ENCODE measurements at places on chromosomes 7 and 10. TPM values are rescaled to one million over a fixed set of nuclear protein-coding genes. Genes with fewer than 3 reads are reported as not detected.

DNA sequence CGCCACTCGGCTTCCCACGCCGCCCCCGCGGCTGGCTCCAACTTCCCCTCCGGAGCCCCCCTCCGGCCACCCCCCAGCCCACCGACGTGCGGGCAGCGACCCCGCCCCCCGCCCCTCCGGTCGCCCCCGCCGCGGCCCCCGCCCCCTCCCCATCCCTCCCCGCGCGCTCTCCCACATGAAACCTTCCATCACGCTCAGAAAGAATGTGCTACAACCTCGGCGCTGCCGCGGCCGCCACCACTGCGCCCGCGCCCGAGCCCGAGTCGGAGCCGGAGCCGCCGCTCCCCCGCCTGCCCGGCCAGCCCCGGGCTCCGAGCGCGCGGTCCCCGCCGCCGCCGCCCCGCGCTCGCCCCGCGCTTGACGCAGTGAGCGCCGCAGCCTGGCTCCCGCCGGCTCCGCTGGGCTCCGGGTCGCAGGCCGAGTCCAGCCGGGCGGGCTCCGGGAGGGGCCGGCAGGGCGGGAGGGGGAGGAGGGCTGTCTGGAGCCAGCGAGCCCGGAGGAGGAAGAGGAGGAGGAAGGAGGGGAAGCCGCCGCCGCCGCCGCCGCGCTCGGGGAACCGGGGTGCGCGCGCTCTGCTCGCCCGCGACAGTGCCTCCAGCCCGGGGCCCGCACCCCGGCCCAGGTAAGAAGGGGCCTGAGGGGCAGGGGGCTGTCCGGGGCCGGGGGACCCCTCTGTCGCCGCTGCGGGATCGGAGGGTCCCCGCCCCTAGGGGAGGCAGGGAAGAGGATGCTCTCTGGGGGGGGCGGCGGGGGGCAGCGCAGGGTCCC is 4.3 kb upstream of the ELFN1 start:
- DNase-seq, result peak; percentile 51

GRCh38 chr7:70585071-70585470 is 546.9 kb upstream of the GALNT17 start:
- no peak for DNase-seq

GRCh38 chr10:10294184-10294880 is 723.3 kb upstream of the CELF2 start:
- DNase-seq, result no peak

TUBB8 gene
- 0.84 TPM for total RNA-seq

MMD2 gene
- total RNA-seq, result not detected

RBM28 gene
- 52.8 TPM for total RNA-seq
